CD14-positive monocyte (primary cell): ENCODE measurements at places on chromosomes 16 and 17.

DNA sequence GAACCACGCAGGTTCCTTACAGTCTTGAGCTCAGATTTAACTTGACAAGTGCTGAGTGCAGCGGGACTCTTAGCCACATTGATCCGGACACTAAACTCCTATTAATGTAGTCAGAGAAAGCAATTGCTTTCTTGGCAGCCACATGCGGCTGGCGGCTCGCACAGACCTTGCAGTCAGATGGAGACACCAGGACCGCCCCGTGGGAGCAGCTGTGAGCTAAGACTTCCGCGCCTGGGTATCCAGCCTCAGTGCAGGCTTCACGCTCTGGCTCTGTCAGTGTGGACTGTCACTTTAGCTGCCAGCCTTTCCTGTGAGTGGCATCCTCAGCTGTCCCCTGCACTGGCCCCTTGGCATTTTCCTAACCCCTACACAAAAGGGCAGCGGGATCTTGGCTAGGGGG is 80.9 kb upstream of the NLRP1 start:
- H3K36me3 ChIP-seq = no peaks in the 10 kb centered on the region
- H3K4me1 ChIP-seq = no peaks in the 10 kb centered on the region
- H3K27me3 ChIP-seq = no peaks in the 10 kb centered on the region
- no peak for DNase-seq
- no peak overlapping the region for H3K4me3 ChIP-seq

GRCh38 chr17:78557598-78558039 is 19.6 kb downstream of the DNAH17 start:
- H3K4me3 ChIP-seq = no peak overlapping the region
- H3K27ac ChIP-seq = no peak overlapping the region
- H3K4me1 ChIP-seq = no peaks in the 10 kb centered on the region
- DNase-seq = peak; percentile 60
- H3K36me3 ChIP-seq = no peaks in the 10 kb centered on the region

- H3K36me3 ChIP-seq = no peaks in the 10 kb centered on the region
- H3K4me3 ChIP-seq = no peak overlapping the region
- H3K27me3 ChIP-seq = no peaks in the 10 kb centered on the region
- H3K4me1 ChIP-seq = no peaks in the 10 kb centered on the region
- no peak for DNase-seq
- no peak overlapping the region for H3K27ac ChIP-seq
Measured at GRCh38 chr17:56478836-56479447, 114.6 kb upstream of the NOG start.

DNA sequence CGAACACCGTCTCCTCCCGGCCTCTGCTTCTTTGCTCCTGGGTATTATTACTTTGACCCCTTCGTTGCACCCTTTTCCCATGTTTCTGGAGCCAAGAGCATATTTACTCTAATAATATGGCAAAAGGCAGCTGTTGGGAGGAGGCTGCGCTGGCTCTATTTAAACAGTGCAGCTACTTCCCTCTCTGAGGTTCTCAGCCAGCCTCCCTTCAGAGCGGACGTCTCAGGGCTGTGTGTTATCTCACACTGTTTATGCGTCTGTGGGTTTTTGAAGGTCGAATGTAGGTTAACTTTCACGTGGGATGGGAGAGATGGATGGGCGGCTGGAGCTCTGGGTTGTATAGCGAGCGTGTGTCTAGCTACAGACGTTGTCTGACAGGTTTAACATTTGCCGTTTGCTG is 45.3 kb downstream of the COX4I1 start:
- peak overlapping the region; percentile 30 for H3K4me3 ChIP-seq
- H3K36me3 ChIP-seq = no peaks in the 10 kb centered on the region
- H3K27me3 ChIP-seq = no peaks in the 10 kb centered on the region
- H3K27ac ChIP-seq = peak overlapping the region; percentile 13

GRCh38 chr16:14409563-14409962 is 220.5 kb downstream of the PARN start:
- DNase-seq = no peak
- no peaks in the 10 kb centered on the region for H3K36me3 ChIP-seq
- no peaks in the 10 kb centered on the region for H3K4me1 ChIP-seq
- no peak overlapping the region for H3K4me3 ChIP-seq

GRCh38 chr16:64019339-64019738 is 1102.5 kb downstream of the CDH11 start:
- H3K4me1 ChIP-seq = no peaks in the 10 kb centered on the region
- DNase-seq = no peak
- no peaks in the 10 kb centered on the region for H3K27me3 ChIP-seq
- H3K36me3 ChIP-seq = no peaks in the 10 kb centered on the region
- H3K27ac ChIP-seq = no peak overlapping the region

DNA sequence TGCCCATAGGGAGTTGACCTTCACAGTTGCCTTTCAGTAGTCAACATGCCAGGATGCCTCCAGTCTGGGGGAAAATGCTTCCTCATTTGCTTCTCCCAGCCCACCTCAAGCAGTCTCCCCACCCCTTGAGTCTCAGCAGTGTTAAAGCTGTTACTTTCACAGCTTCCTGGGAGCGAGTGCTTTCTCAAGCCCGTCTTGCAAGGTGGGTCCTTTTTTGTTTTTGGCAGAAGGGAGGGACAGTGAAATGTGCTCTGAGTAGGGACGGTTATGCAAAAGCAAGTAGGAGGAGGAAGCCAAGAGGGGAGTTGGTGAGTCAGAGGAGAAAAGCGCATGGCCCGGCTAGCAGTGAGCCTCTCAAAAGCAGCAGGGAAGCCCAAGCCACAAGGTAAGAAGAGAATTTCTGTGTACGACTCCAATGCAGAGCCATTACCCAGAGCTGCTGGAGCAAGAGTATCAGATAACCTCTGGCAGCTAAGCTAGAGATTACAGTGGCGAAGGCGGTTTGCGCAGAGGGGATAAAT is at the start of gene CHST4:
TSS of gene CHST4 (plus strand) at position 316 of the 521 bp plus-strand sequence. CDS start 10,252 bp downstream, outside the sequence.
- no peaks in the 10 kb centered on the region for H3K36me3 ChIP-seq
- no peak within 1 kb of the TSS for H3K4me3 ChIP-seq
- no peak for DNase-seq
- peaks cover 3% of the 10 kb centered on the region for H3K27me3 ChIP-seq
- peaks cover 3% of the 10 kb centered on the region for H3K4me1 ChIP-seq

DNA sequence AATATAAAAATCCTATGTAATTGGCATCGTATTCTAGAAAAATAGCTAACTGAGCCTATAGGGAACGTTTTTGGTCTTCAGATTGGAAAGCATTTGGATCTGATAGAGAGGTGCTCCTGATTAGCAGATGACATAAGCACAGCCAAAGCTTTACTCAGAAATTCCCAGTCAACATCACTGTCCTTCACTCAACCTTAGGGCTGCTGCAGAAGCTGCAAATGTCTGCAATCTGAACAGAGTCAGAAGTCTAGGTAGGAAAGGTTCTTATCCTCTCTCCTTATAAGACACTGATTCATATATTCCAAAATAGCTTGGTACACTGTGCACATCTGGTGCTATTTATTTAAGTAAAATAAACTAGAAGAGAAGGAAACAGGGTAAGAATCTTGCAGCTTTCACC is 19.2 kb downstream of the STRADA start:
- DNase-seq = no peak
- no peak overlapping the region for H3K4me3 ChIP-seq
- no peak overlapping the region for H3K27ac ChIP-seq
- no peaks in the 10 kb centered on the region for H3K27me3 ChIP-seq
- peaks cover 36% of the 10 kb centered on the region for H3K36me3 ChIP-seq

DNA sequence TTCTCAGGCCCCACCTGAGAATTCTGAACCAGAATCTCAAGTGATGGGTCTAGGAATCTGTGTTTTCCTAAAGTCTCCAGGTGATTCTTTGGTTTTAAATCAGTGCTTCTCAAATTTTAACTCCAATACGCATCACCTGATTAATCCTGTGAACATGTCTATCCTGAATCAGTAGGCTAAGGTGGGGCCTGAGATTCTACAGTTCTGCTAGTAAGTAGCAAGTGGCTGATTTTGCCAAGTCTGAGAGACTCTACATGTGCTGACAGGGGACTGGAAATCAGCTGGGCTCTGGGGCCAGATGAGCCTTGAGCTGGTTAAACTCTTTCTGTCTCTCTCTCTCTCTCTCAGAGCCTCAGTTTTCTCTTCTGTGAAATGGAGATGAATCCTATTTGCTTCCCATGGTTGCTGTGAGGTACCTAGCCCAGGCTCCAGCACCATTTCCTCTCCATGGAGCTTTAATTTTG is 9.0 kb downstream of the CCR7 start:
- H3K27ac ChIP-seq = no peak overlapping the region
- no peak overlapping the region for H3K4me3 ChIP-seq
- H3K4me1 ChIP-seq = peaks cover 23% of the 10 kb centered on the region

- peak overlapping the region; percentile 79 for H3K27ac ChIP-seq
- peaks cover 44% of the 10 kb centered on the region for H3K36me3 ChIP-seq
- no peaks in the 10 kb centered on the region for H3K27me3 ChIP-seq
- H3K4me3 ChIP-seq = peak overlapping the region; percentile 89
- DNase-seq = no peak
Measured at GRCh38 chr17:8382052-8382879, 727 bp downstream of the RPL26 start.
